ENCODE measurements at places on chromosomes 5 and 9.

DNA sequence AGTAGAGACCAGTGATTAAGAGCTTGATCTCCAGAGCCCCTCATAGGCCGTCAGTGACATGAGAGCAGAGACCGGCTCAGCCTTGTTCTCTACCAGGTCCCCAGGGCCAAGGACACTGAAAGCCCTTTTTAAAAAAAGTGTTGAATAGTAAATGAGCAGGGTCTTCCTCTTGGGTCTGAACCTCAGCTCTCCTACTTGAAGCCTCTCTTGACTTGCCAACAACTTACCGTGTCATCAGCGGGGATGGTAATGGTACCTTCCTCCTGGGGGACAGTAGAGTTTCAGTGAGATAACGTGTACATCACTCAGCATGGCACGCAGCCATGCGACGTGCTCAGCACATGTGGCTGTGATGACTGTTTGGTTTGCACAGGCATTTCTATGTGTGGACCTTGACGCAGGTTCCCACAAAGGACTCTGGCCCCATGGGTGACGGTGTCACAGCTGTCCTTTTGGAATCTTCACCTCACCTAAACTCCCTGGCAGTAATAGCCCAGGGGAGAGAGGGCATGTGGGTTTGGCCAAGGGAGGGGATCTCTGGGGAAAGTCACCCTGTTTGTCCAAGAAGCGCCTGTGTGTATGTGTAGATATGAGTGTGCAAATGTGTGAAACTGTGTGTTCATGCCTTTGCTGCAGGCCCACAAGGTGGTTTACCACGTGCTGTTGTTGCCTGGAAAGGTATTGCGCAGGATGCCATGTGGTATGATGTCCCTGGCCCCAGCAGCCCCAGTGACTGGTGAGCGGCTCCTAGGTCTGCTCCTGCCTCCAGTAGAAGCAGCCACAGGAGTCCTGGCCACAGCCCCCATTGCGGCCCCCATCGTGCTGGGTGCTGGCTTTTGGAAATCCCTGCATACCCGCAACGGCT lies 18.7 kb downstream of the ERGIC1 start:
- DNase-seq: no peak

- no peak for DNase-seq
These were observed 10.3 kb downstream of the FXN start for GRCh38 chr9:69045821-69046220.

DNA sequence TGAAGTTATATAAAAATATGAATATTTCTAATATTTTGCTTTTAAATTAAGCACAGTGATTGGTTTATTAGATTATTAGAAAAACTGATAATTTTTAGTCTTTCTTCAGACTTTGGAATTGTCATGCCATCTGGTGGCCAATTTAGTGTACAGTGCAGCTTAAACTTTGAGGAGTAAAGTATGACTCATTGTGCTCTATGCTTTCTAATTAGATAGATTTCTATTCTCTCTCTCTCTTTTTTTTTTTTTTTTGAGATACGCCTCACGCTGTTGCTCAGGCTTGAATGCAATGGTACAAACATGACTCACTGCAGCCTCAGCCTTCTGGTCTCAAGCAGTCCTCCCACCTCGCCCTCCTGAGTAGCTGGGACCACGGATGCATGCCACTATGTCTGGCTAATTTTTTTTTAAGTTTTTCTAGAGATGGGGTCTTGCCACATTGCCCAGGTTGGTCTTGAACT lies 42.1 kb upstream of the GPR21 start:
- DNase-seq: peak; percentile 46

DNA sequence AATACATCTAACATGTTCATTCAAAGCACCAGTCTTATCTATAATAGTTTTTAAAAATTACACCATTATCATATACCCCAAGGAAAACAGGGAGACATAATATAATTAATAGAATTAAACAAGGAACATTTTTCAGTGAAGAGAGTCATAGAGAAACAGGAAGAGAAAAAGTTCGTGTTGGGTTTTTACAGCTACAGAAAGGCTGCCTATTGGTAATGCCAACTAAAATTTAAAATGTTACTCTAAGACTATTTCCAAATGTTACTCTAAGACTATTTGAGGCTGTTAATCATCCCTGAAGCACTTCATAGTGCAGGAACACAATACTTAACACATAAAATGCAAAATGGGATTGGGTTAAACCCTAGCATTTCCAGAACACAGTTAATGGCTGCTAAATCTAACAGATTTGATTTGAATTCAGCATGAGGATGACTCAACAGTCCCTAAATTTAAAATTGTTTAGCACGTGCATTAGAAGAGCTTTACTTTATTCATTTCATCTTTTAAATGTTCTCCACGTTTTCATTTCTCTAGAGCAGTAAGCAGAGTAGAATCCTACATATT lies 54.5 kb downstream of the OXCT1 start:
- DNase-seq: no peak

DNA sequence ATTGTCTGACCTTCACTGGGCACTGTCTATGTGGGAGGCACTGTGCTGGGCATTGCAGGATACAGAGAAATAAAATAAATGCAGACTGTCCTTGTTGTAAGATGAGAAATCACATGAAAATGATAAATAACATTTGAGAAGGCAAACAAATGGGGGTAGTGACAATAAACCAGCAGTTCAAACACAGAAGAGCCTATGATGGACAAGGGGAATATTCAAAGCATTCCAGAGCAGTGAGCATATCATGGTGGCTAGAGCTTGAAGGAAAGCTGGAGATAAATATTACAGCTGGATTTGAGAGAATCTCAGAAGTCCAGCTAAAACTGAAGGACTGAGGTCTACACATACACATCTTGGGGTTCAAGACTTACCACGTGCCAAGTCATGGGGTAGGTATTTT lies 209.9 kb downstream of the ASTN2 start:
- no peak for DNase-seq

- no peak for DNase-seq
These were observed 411.3 kb upstream of the ARRDC3 start for GRCh38 chr5:91794455-91794854.

DNA sequence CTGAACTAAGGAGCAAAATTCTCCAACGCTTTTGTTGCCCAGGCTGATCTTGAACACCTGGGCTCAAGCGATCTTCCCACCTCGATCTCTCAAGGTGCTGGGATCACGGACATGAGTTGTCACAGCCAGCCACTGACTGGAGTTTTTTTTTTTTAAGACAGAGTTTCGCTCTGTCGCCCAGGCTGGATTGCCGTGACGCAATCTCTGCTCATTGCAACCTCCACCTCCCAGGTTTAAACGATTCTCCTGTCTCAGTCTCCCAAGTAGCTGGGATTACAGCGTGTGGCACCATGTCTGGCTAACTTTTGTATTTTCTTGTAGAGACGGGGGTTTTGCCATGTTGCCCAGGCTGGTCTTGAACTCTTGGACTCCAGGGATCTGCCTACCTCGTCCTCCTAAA lies 58.2 kb downstream of the EHMT1 start:
- no peak for DNase-seq

DNA sequence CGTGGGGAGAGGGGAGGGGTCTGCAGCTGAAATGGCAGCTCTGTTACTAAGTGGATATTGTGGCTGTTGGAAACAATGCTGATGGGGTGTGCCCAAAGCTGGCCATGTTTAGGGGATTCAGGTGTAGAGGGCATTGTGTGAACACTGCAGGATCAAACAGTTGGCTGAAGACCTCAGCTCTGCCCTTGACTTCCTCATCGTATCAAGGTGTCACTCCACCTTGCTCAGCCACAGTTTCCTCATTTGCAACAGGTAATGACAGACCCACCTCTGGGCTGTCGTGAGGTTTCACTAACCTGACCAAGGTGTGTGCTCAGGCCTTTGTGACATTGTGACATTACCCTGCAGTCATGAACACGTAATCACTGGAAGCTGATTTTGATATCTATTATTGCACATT lies 111.9 kb downstream of the ICE1 start:
- no peak for DNase-seq

- no peak for DNase-seq
These were observed 161.6 kb downstream of the TMEM38B start for GRCh38 chr9:105855987-105856386.

DNA sequence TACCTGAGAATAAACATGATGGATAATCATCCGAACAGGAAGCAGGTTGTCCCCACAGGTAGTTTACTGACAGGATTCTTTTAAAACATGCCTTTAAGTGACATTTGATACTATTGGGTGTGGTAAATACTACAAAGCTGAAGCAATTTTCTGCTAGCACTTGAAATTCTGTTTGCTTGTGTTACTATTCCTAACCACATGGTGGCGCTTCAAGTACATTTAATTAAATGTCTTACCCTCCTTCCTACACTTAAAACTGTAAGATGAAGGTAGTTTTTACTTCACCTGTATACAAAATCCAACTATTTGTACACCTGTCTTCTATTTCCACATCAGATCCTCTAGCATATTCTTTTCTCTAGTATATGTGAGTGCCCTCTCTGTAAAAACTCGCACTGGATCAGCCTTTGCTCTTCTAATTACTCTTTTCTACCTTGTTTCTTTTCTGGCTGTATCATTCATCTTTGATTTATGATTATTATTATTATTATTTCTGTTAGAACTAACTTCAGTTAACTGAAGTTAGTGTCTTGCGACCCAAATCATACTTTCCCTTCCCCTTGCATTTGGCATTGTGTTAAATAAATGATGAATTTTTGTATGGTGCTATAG lies 18.4 kb downstream of the SLC25A46 start:
- no peak for DNase-seq

DNA sequence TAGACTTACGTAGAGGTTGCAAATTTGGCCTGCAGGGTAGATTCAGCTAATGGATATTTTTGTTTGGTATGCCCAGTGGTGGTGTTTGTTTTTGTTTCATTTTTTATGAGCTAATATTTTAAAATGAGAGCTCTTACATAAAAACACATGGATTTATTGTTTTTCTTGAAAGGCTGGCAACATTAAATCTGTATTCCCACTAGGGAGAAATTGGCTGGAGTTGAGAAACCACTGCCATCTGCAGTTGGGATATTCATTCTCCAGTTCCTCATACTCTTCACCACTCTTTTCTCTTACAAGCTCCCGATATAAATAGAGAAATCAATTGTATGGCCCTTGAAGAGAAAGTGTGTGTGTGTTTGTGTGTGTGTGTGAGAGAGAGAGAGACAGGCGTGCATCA lies 143.3 kb downstream of the ALDH1A1 start:
- no peak for DNase-seq

DNA sequence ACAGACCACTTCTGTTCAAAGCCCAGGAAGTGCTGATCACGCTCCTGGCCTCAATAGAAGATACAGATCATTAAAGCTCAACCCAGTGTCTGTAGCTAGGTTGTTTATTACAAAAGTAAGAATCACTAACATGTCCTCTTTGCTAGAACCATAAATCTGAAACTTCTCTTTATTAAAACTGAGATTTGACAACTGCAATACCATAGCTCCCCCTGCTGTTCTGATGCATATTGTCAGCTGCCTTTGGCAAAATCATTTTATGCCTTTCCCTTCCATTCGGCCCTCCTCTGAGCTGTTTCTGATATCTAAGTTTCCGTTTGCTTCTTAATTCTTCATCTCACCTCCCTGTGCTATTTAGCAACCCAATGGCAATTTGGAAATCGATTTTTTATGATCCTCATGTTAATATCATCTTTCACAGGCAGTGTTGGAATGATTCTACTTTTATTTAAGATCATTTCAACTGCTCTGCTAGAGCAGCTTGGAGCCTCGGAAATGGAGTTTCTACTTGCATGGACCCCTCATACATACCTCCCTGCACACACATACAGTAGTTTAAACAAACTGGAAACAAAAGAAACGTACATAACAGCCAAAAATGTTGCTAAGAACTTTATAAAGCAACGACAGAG lies 998.8 kb downstream of the MAT2B start:
- DNase-seq: peak; percentile 40

DNA sequence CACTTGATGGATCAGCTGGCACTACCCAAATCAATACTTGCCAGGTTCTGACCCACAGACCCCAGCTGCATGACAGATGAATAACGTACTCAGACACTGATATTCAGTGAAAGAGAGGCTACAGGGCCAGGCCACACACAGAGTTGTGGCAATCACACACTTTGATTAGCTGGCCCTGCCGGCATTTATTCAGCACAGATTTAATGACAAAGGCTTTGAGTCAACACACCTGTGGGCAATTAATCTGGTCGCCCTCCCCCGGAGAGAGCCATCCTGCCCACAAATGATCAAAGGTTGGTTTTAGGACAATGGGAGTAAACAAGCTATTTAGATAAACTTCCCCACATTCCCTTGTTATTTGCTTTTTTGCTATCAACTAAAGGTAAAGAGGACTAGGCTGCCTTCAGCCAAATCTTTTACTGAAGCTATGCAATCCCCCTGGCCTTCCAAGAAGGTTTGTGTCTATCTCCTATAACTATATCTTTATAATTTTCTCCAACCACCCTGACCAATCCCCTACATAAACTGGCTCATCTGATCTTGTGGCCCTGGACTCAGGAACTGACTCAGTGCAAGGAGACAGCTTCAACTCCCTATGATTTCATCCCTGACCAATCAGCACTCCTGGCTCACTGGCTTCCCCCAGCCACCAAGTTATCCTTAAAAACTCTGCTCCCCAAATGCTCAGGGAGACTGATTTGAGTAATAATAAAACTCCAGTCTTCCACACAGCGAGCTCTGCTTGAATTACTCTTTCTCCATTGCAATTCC lies 12.7 kb upstream of the TRIM32 start:
- DNase-seq: no peak

Measured in CD4-positive, alpha-beta T cell (primary cell).